Fibroblast of the conjunctiva (primary cell): ENCODE measurements at places on chromosomes 2 and 18.
A peak's percentile ranks its signal among the peaks of the same experiment; 100 is the strongest.

DNA sequence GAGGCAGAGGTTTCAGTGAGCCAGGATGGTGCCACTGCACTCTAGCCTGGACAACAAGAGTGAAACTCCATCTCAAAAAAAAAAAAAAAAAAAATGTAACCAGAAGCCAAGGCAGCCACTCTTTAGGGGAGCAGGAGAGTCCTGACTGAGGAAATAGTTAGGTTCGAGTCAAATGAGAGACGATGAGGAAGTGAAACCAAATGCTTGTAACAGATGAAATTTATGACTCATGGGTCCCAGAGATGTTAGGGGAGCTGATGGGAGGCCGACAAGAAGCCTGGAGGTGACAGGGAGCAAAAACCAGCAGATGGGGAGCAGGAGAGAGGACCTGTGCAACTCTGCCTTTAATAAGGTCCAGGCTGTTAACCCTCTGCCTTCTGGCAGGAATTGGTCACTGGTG lies 756.1 kb upstream of the DDX18 start:
- DNase-seq: no peak

DNA sequence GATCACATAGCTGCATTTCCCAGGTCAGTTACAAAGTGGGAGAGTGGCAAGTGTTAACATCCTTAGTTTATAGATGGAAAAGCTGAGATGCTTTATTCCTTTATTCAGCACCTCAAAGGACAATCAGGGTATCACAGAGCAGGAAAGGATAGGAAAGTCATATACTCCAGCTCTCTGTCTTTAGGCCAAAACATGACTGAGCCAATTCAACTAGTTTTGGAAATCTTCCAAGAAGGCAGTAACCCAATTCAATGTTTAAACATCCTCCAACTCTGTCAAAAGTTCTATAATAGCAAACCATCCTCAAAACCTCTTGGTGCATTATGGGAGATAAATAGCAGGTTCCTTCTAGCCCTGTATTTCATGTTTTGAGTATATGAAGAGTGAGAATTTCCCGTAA lies 25.2 kb downstream of the CASP8 start:
- no peak for DNase-seq

- no peak for DNase-seq
Observed at GRCh38 chr2:214587442-214587841, 176.6 kb downstream of the VWC2L start.

DNA sequence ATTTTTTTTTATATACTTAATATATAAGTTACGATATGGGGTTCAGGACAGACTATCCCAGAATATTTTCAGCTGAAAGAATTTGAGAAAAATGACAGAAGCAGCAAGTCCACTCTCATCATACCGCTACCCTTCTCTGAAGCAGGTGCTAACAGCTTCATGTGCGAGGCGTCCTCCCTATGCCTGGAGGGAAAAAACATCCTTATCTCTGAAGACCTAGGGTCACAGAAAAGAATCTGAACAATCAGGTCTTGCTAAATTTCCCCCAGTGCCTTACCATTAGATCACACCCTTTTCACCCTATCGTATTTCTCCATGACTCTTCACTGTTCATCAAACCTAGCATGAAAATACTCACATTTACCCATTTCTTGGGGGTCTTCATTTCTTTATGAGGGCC lies 51.9 kb upstream of the CREB1 start:
- no peak for DNase-seq

- DNase-seq: no peak
Observed at GRCh38 chr2:29314816-29315571, 199.8 kb downstream of the CLIP4 start.

GRCh38 chr2:42200926-42201855 lies 32.0 kb downstream of the EML4 start:
- no peak for DNase-seq

GRCh38 chr2:223580951-223581350 lies 21.2 kb downstream of the SCG2 start:
- DNase-seq: peak; percentile 50
